ENCODE measurements at places on chromosomes 1 and 21.

DNA sequence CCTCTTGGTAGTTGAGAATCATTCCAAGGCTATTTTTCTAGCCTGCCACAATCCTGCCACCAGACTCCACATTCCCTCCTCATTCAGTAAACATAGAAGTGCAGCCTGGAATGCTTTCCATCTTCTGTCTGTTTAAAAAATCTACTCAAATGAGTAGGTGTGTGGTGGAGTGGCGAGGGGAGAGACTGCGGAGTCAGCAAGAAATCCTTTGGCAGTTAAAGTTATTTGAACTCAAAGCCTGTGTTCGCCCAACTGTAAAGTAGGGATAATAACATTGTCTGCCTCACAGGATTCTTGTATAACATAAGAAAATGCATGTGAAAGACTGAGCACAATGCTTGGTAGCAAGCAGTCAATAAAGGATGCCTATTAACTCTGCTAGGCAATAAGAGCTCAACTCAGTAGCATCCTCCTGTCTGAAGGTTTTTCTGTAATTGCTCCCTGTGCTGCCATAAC lies 22.2 kb upstream of the DPT start:
- peak; percentile 81 for DNase-seq

DNA sequence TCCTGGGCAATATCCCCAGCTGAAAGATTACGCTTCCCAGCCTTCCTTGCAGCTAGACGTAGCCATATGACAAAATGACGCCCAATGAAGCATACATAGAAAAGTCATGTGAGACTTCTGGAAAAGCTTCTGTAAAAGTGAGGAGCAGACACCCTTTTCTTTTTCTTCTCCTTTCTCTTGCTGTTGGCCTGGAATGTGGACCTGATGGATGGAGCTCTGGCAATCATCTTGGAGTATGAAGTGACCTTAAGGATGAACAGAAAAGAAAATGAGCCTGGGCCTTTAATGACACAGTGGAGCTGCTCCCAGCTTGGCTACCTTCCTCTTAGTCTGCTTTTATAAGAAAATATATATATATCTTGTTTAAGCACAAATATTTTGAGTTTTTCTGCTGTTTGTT lies 24.8 kb downstream of the BATF3 start:
- no peak for DNase-seq

GRCh38 chr1:107450899-107451664 lies 310.2 kb downstream of the NTNG1 start:
- no peak for DNase-seq

- DNase-seq: no peak
Measured at GRCh38 chr21:29429218-29429617, 130.5 kb downstream of the BACH1 start.

DNA sequence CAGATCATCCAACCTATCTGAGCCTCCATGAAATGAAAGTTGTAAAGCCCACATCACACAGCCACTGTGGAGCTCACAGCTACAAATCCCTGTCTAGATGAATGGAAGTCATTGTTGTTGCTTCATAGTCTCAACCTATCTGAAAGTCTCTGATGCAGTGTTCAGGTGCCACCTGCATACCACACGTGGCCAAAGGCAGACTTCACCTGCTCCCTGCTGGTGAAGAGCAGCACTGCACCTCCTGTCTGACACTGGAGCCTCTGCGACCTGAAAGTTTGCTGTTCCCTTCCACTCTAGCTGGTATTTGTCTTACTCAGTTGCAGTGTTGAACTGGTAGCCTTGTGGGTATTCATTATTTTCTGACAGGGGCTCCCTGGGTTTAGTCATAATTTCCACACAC lies 18.4 kb downstream of the LORICRIN start:
- no peak for DNase-seq

- no peak for DNase-seq
Measured at GRCh38 chr1:157439302-157439954, 112.9 kb downstream of the FCRL5 start.

DNA sequence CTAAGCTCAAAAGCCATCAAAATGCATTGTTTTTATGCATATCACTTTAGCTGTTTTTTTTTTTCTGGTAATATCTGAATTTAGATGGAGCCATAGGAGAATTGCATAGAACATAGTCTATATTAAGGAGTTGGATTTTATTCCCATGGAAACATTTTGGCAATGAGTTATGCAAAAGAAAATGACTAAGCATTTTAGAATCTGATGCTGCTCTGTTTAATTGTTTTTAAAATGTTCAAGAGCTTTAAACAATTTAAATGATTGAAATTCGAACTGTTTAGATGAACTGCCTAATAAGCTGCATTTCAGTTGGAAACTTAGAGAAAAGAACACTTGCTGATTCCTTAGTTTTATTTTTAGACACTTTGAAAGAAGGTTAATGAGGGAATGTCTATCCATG lies 1531.5 kb upstream of the B3GALT2 start:
- DNase-seq: no peak

GRCh38 chr1:182389619-182390047 lies 2.0 kb downstream of the GLUL start:
- no peak for DNase-seq

DNA sequence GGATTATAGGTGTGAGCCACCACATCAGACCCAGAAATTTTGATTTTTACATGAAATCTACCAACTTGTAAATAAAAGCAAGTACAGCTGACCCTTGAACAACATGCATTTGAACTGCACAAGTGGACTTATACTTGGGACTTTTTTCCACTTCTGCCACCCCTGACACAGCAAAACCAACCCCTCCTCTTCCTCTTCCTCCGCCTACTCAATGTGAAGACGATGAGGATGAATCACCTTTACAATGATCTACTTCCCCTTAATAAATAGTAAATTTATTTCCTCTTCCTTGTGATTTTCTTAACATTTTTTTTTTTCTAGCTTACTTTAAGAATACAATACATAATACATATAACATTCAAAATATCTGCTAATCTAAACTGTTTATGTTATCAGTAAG lies 17.5 kb upstream of the YRDC start:
- no peak for DNase-seq

- DNase-seq: peak; percentile 6
Measured at GRCh38 chr1:113217447-113218208, 144.6 kb downstream of the LRIG2 start.

GRCh38 chr1:34867415-34867814 lies 7.9 kb upstream of the SMIM12 start:
- no peak for DNase-seq

DNA sequence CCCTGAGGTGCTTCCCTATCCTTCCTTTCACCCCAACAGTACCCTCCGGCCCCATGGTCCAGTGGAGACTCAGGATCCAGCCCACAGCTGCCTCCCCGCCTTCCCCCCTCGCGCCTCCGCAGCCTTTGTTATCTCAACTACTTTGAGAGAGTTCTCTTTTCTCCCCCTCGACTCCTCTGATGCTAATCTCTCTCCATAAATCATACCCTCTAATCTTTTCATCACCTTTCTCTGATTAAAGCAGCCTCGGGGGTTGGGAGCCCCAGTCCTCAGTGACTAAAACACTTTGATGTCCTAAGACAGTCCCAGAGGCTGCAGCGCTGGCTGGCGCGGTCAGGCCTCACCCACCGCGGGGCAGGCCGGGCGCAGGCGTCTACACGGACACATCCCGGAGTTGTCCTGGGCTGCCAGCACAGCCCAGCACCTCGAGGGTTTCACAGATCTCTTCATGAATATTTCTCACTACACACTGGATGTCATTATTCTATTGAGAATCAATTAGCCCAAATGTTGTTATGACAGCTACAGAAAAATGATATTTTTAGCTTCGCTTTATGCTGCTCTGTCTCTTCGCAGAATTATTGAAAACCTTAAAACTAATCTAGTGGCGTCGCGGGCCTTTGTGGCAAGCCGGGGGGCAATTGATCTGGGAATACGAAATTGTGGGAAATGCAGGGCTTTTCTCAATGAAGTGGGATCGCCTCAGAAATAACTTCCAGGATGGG lies 289.5 kb downstream of the RRAGC start:
- DNase-seq: no peak

DNA sequence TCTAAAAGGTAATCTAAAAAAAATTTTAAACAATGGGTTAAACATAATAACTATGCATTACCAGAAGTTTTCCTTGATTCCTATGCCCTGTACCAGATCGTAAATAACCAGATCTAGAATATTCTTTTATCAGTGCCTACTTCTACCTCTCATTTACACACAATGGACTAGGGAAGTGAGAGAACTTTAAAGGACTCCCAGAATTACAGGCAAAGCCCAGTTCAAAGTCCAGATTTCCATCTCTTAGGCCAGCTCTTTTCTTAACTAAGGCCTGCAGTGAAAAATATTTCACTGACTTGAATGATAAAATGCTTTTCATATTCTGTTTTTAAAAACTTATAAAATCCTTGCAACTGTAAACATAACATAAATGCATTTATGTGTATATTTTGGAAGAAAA lies 32.6 kb downstream of the ESRRG start:
- no peak for DNase-seq

DNA sequence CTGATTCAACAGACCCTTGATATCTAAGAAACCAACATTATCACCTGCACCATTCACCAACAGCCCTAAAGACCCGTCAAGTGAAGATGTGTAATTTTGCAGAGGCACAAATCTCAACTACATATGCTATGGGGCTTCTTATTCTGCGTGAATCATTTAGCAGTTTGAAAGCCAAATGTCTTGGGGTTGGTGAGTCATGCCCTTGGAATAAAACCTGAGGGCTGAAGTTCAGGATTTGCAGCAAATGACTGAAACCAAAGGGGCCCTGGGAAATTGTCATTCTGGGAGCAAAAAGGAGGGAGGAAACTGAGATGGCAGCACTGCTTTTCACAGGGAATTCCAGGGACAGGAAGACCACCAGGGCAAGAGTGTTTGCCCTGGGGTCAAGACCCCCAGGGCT lies 79.2 kb upstream of the TNR start:
- DNase-seq: no peak

- no peak for DNase-seq
Measured at GRCh38 chr1:201990427-201990826, 8.0 kb downstream of the RNPEP start.

- no peak for DNase-seq
Measured at GRCh38 chr1:56573311-56573710, 6.1 kb downstream of the PLPP3 start.

- no peak for DNase-seq
Measured at GRCh38 chr1:81144240-81144825, 656.4 kb upstream of the ADGRL2 start.

- no peak for DNase-seq
Measured at GRCh38 chr1:219993554-219994433, 52.5 kb downstream of the EPRS1 start.

- peak; percentile 26 for DNase-seq
Measured at GRCh38 chr1:150168960-150169601, 19.4 kb downstream of the PLEKHO1 start.

- DNase-seq: peak; percentile 61
Measured at GRCh38 chr1:241828463-241829021, 19.5 kb upstream of the EXO1 start.

GRCh38 chr1:165949335-165950130 lies 122.1 kb downstream of the UCK2 start:
- DNase-seq: peak; percentile 4
